ENCODE measurements at places on chromosomes 5 and 9.

DNA sequence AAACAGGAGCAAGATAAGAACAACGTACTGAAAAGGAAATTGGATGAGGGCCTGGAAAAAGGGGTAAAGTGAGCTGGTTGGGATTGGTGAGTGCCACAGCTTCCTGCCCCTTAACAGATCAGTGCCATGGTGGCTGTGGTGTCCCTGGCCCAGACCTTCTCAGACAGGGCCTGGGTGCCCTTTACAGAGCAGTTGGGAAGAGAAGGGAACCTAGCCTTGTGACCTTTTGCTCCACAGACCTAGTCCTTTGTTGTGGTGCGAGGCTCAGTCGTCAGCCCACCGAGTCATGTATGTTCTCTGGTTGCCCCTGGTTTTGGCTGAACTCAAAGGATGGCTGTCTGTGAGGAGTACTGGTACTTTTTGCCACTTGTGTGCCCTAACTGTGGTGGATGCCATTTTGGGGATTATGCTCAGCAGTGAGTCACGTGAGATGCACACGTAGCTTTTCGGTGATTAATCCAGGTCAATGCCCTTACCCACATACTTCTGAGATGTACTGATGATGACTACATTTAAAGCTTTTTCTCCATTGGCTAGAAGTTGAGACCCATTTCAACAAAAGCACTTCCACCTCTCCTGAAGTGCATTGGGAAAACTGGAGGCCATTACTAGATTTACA is 48.4 kb downstream of the EXOSC2 start:
- ATAC-seq, result peak; percentile 49

- no peak for ATAC-seq
Measured at GRCh38 chr5:117590944-117591343, 1016.3 kb upstream of the SEMA6A start.

GRCh38 chr5:159324102-159324755 is 6.1 kb downstream of the IL12B start:
- peak; percentile 60 for ATAC-seq

- no peak for ATAC-seq
Measured at GRCh38 chr5:44384816-44385215, 4.4 kb downstream of the FGF10 start.

GRCh38 chr5:83530193-83530592 is 58.6 kb downstream of the VCAN start:
- ATAC-seq, result no peak

DNA sequence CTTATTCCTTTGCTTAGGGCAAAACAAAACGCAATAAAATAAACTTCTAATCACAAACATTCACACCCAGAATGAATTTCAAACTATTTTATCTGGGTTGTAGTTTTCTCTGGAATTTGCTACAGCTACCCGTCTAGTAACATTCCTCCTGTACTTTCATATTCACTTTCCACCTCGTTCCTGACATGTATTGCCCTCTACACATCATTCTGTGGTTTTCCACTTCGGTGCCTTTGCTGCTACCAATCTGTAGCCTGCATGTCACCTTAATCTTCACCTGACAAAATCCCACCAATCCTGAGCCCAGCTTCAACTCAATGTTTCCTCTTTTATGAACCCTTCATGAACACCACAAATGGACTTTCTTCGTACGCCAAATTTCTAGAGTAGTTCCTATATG is 694.1 kb upstream of the C9orf72 start:
- ATAC-seq, result no peak

DNA sequence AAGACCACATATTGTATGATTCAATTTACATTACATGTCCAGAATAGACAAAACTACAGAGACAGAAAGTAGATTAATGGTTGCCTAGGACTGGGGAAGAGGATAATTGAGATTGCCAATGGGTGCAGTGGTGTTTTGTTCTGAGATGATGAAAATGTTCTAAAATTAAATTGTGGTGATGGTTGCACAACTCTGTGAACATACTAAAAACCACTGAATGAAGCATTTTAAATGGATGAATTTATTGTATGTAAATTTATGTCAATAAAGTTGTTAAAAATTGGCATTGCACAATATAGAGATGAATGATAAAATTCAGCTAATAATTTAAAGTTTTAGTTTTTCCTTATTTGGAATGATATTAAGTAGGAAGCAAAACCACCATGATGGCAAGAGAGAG is 109.5 kb upstream of the NR4A3 start:
- no peak for ATAC-seq

DNA sequence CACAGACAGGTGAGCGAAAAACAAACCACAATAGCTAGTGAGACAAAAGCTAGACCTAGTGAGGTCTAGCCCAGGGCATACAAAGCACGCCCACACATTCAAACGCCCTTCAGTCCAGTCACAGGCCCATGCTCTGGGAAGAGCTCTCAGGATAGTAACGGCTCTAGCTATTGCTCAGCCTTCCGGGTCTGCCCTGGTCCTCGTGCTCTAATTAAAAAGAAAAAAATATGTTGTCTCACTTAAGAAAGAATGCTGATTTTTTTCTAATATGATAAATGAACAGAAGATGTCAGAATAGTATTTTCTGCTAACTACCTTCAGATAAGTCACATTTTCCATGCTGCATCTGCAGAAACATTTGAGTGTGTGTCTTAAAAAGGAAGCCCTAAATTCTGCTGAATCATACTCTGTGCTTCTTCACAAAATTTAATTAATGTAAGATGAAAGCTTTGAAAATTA is 94.5 kb downstream of the PLPP1 start:
- no peak for ATAC-seq

DNA sequence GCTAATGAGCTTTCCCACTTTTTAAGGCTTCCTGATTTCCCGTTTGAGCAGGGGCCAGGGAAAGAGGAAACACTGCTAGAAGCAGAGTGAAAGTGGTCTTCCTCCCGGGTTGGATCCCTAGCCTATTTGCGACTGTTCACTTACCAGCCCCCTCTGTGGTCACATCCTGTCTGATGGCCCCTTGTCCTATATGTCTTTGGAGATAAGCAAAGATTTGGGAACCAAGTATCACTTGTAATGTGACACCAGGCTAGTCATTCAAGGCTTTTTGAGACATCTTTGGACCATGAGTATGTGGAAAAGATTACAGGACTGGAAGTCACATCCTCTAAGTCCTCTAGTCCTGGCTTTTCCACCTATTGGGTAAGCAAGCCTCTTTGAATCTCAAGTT is 6.1 kb downstream of the DNAJB5 start:
- ATAC-seq, result no peak

DNA sequence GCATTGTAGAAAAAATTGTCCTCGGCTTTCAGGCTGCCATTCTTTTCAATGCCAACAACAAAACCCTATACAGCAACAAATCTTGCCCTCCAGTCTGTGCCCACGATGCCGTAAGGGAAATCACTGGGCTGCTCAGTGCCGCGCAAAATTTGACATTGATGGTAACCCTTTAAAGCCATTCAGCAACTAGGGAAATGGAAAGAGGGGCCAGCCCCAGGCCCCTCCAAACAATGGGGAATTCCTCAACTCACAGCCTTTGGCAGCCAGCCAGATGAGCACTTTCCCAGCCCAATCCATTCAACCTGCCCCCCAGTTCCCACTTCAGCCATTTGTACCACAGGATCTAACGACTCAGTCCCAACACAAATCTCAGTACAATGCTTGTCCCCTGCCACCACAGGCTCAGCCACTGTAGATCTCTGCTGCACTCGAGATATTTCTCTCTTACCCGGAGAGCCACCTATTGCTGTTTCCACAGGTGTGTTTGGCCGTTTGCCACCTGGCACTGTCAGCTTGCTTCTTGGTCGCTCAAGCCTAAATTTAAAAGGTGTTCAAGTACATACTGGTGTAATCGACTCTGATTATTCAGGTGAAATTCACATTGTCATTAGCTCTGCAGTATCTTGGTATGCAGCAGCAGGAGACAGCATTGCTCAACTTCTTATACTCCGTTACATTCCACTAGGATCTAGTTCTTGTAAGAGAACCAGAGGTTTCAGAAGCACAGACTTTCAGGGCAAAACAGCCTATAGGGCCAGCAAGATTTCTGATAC is 103.3 kb downstream of the SYK start:
- peak; percentile 52 for ATAC-seq

GRCh38 chr5:136420168-136420898 is 55.0 kb upstream of the TRPC7 start:
- no peak for ATAC-seq

DNA sequence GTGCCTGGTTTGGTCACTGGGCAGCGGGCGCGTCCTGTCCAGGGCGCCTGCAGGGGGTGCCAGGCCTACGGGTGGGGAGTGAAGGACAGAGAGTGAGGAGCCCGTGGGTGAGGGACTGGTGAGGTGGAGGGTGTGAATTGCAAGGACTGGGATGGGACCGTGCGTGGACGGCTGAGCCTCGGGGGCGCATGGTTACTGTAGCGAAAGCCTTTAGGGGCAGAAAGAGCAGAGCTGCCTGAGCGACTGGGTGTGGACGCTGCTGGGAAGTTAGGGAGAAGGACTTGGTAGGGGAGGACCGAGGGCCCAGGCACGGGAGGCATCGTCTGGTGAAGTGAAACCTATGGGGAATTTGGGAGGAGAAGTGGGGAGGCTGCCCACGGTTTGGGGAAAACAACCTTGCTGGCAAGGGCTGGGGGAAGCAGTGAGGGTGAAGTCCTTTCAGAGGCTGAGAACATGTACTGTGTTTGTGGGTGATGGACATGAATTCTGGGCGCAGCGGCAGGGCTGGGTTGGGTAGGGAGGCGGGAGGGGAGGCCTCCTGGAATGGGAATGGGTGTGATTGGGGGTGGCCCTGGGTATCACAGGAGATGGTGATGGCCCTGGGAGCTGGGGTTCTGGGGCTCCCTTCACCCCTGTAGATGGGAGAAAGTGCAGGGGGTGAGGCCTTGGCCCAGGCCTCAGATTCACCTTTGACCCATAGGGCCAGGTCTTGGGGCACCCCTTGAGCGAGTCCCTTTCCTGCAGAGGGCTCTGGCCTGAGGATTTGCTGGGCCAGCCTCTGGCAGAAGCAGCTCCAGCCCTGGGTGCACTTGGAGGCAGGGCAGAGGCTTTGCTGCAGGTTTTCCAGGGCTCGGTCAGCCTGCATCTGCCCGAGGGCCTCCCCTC is 1.7 kb upstream of the TOR4A start:
- ATAC-seq, result no peak

DNA sequence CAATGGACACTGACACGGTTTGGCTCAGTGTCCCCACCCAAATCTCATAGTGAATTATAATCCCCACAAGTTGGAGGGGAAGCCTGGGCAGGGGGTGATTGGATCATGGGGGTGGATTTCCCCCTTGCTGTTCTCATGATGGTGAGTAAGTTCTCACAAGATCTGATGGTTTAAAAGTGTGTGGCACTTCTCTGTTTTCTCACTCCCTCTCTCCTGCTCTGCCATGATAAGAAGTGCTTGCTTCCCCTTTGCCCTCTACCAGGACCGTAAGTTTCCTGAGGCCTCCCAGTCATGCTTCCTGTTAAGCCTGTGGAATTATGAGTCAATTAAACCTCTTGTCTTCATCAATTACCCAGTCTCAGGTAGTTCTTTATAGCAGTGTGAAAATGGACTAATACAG is 115.8 kb upstream of the KIF2A start:
- ATAC-seq, result no peak

DNA sequence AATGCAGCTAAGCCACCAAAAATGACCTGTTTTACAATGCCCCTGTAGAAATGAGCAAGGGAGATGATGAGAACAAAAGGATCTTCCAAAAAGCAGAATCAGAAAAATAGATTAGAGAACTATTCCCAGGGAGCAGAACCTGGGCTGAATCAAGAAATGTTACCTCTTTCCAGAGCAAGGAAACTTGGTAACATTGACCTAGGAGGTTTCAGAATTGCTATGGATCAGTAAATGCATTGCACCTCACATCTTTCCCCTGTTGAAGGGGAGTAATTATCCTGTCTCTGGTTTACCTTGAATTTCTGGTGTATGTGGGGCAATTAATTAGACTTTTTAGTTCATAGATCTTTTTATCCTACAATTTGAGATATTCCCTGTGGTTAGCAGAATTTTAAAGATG is 151.2 kb upstream of the RAI14 start:
- ATAC-seq, result no peak

GRCh38 chr9:76654575-76654974 is 109.7 kb upstream of the PCA3 start:
- ATAC-seq, result no peak

DNA sequence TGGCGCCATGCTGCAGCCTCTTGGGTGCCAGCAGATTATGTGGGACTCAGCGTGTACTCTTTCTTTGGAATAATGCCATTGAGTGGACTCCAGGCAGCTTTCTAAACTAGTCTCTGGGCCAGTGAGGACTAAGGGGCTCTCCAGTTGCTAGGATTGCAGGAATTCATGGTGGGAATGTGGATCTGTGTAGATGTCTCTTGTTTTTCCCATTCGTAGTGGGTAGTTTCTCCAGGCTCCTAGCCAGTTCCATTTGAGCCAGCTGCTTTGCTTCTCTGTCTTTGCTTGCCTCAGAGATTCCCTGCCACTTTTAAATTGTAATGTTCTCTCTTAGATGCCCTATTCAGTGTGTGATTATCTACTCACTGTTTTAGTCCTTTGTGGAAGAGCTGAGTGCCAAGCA is 42.6 kb downstream of the SLF1 start:
- no peak for ATAC-seq

GRCh38 chr5:2156358-2157059 is 273.8 kb upstream of the IRX4 start:
- no peak for ATAC-seq

DNA sequence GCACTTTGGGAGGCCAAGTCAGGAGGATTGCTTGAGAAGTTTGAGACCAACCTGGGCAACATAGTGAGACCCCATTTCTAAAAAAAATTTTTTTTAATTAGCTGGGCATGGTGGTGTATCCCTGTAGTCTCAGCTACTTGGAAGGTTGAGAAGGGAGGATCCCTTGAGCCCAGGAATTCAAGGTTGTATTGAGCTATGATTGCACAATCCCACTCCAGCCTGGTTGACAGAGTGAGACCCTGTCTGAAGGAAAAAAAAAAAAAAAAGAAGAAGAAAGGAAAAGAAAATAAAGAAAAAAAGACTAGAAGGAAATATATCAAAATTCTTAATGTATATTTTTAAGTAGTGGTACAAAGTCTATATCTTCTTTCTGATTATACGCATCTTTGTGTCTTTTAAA is 28.8 kb upstream of the PCDHB1 start:
- no peak for ATAC-seq

DNA sequence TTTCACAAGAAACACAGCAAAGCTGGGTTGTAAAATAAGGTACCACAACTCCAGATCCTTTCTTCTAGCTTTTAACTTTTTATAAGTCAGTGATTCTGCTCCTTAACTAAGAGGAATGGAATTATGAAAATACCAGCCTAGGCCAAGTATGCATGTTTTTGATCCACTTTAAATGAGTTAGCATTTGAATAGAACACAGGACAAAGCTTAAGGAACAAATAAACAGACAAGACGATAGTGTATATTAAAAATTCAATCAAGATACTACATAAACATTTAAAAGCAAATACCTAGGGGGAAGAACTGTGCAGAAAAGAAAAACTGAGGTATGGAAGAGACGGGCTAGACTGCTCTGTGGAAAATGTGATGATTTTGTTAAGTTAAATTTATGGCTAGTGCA is 200.7 kb downstream of the LURAP1L start:
- no peak for ATAC-seq

GRCh38 chr5:168168978-168169698 is 122.3 kb upstream of the WWC1 start:
- ATAC-seq, result no peak
